ENCODE measurements at places on chromosomes 16 and 17.

DNA sequence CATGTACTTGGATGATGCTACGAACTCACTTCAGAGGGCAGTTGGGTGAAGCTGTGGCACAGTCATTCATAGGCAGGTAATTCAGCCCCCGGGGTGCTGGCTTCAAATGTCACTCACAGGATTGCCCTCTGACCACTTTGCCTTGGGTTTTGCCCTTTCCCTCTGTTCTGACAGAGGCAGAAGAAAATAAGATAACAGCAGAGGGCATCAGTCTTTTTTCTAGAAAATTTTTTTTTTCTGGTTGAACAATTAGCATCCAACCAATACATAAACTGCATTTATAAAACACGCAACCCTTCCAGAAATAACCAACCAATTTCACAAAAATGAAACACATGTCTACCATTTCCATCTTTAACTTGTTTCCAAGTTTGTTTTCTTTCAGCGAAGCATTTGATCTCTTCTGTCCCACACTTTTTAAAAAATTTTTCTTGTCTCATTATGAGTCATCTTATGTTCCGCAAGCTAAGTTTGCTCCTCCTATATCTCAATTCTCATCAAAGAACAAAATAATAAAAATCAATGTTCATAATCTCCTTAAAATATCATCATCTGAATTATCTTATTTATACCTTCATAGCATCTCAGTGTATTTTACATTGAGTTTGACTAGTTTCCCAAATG lies 15.6 kb downstream of the NACA2 start:
- DNase-seq, result no peak

DNA sequence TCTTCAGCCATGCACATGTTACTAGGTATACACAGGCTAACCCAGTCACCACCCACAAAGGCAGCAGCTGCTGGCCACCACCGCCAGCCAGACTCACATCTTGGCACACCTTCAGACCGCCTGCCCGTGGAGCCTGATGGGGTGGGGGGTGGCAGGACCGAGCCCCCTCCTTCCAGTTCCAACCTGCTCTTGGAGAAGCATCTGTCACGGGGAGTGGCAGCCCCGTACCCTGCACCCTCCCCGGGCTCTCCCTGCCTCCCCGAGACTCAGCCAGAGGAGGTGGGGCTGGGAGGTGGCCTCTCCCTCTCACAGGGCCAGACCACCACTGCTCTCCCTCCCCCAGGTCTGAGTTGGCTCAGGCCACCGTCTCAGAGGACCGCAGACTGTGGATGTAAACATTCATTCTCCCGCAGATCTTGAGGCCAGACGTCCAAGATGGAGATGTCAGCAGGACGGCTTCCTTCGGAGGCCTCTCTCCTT lies 11.3 kb upstream of the RBFOX3 start:
- no peak for DNase-seq

DNA sequence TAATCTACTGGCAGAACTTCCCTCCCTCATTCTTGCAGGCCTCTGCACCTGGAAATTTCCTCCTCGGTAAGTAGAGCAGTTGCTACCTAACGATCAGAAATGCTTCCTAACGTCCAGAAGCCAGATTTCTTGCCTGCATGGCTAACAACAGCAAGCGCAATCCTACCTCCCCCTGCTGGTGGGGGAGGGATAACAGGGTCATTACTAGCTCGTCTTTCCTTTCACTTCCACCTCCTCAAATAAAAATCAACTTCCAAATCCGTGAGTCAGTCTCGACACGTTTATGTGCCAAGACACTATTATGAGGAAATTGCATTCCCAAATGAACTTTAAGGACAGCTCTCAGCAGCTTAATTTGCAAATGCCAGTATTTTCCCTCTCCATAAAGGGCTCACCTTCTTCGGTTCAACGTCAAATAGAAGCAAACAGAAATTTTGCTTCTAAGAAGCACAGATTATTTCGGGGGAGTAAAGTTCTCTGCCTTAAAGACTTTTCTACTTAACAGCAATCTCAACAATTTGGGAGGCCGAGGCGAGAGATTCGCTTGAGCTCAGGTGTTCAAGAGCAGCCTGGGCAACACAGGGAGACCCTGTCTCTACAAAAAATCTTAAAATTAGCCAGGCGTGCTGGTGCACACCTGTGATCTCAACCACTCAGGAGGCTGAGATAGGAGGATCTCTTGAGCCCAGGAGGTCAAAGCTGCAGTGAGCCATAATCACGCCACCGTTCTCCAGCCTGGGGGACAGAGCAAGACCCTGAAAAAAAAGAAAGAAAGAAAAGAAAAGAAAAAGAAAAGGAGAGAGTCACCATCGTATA lies 188.6 kb upstream of the PSMD7 start:
- peak; percentile 3 for DNase-seq

GRCh38 chr16:83134638-83135037 lies 507.9 kb downstream of the CDH13 start:
- DNase-seq, result no peak

DNA sequence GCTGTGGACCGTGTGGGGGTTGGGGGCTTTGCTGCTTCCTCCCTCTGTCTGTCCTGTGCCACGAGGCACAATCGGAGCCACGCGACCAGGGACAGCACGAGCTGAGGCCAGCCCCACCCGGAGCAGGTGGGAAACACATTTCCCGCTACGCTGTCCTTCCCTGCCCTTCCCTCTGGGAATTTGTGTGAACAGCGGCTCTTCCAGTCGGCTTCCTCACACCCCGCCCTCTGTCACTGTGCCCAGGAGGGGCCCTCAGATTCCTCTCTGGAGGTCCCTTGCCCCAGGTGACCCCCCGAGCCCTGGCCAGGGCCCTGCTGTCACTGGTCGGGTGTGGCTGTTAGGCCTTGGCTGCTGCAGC lies 19.6 kb downstream of the SPIRE2 start:
- no peak for DNase-seq

DNA sequence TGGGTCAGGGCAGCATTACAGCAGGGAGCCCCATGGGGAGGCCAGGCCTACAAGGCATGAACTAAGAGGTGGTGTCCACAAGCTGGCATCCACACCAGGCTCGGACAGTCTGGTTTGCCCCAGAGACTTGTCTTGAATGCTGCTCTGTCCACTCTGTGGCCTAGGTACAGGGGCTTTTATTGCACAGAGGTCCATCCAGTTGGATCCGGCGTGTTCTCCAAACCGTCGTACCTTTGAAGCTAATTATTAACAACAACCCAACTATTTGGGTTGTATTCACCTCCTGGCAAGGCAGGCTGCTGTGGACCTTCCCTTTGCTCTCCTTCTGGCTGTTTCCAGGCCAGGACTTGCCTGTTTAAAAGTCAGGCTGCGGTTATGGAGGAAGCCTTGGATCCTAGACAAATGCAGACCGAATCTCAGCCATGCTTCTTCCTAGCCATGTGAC lies 123.4 kb downstream of the CLEC16A start:
- no peak for DNase-seq

GRCh38 chr17:6495450-6496115 lies 51.3 kb downstream of the PIMREG start:
- no peak for DNase-seq

GRCh38 chr16:67000384-67001351 lies 12.3 kb downstream of the CES4A start:
- DNase-seq, result no peak

DNA sequence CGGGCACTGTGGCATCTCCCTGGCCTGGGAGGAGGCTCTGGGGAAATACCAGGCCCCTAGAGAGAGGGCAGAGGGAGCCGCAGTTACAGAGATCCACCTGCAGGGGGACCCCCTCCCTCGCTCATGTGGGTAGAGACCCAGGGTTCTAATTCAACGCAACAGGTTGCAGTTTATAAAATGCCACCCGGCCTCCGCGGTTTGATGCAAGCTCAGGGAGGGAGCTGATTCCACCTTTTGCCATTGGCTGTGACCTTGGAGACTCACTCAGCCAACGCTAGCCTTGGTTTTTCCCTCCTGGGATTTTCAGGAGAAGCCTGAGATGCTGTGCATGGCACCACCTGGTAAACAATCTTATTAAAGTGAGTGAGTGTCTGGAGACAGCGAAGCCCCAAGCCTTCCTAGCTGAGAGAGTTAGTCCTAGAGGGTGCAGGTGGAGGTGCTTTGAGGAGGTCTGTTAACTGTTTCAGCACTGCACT lies 12.1 kb downstream of the TTLL6 start:
- DNase-seq, result peak; percentile 46

DNA sequence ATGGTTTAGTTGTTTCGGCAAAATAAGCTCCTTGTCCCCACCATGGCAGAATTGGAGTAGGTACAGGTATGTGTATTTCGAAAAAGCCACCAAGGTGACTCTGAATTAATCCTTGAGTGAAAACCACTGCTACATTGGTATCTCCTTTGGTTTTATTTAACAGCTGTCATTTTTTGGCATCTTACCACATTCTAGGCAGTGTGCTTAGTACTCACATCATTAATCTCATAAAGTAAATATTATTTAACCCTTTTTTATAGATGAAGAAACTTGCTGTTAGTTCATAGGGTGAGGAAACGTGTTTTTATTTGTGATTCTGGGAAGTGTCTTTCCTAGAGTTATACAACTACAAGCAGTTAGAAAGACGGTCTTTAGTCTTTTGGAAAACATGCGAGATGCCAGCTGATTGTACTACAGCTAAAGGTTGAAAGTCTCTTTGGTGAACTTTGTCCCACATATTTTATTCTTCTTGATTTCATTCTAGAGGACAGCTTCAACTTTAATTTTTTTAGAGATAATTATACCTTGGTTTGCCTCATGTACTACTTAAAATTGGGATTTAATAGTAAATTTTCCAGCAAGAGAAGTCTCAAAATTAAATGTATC lies 6.5 kb downstream of the ATAD5 start:
- DNase-seq, result no peak

DNA sequence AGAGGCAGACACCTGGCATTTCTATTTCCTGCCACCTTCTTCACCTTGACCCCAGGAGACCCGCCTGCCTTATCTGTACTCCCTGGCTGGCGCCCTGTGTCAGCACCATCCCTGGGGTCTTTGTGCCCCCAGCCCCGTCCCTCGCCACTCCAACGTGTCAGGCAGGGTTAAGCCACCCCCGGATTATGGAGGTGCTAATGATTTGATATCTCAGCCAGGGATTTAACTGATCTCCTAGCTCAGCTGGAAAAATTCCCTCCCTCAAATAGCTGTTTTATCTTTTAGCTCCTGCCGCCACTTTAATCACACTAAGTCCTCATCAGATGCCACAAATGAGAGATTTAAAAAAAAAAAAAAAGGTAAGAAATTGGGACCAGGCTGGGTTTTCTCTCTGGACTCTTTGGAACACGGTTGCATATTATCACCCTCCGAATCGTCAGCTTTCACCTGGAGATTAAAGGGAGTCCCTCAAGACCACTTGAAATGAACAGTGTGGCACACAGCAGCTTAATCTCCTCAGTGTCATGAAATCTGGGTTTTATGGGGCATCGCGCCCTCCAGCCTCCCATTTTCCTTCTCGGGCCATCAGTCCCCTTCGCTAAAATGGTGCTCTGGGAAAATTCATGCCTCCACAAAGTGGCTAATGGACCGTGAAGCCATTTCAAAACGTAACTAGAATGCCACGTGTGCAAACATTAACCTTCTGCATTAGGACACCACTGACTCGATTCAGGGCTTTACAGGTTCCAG lies 26.2 kb upstream of the WFDC1 start:
- DNase-seq, result no peak

DNA sequence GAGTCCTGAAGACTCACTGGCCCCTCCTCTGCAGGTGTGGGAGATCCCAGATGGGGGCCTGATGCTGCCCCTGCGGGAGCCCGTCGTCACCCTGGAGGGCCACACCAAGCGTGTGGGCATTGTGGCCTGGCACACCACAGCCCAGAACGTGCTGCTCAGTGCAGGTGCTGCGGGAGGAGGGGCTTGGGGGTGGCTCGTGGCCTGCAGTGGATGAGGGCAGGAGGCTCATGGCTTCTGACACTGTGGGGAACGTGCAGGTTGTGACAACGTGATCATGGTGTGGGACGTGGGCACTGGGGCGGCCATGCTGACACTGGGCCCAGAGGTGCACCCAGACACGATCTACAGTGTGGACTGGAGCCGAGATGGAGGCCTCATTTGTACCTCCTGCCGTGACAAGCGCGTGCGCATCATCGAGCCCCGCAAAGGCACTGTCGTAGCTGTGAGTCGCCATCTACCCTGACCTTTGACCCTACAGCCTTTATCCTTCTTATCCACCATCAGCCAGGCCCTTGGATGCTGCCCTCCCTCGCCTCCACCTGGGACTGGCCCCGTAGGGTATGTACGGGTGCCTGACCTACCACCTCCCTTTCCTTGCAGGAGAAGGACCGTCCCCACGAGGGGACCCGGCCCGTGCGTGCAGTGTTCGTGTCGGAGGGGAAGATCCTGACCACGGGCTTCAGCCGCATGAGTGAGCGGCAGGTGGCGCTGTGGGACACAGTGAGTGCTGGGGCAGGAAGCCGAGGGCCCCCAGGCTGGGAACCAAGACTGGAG lies 3.6 kb downstream of the CORO1A start:
- DNase-seq, result peak; percentile 24

GRCh38 chr16:73717266-73717974 lies 579.2 kb upstream of the PSMD7 start:
- DNase-seq, result no peak

DNA sequence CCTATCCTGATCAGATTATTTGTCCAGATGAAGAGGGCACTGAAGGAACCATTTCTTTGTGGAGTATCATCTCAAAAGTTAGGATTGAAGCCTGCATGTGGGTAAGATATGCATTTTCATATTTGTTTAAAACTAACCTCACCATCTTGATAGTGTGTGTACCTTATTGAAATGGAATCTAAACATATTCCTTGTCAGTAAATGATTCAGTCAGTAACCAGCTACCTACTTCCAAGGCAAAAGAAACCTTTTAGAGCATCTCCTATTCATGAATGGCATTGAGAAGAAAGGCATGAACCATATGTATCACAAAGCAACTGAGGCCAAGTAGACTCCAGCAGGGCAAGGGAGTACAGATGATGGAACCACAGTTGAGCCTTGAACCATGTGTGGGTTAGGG lies 57.6 kb downstream of the VMP1 start:
- no peak for DNase-seq

DNA sequence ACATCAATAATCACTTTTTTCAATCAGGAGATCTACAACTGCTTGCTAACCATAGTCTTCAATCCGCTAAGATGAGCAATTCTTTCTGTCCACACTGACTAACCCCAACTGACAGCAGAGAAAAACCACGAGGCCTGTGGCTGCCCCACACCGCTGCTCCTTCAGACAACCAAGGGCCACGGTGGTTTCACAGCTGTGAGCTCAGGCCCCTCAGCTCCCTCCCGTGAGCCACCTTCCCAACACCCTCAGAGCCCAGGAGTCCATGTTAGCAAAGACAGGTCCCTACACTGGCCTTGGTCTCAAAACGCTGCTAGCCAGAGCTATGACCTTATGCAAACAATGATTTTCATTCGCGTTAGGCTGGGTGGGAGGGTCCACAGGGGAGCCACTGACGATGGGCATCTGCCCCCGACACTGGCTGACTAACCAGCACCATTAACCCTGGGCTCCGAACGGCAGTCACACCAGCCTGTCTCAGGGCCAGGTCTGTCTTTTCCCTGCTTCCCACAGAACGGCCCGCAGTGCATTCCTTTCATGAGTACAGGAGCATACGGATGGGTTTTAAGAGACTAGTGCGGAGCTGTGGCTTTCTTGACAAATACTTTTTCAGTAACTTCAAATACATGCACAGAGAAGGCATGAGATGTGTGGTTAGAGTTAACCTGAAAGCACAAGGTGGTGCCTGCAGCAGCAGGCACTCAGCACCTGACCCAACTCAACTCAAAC lies 67.3 kb downstream of the ANKRD11 start:
- peak; percentile 52 for DNase-seq

Measured in kidney capillary endothelial cell (primary cell).